ENCODE measurements at places on chromosomes 7 and 10.

DNA sequence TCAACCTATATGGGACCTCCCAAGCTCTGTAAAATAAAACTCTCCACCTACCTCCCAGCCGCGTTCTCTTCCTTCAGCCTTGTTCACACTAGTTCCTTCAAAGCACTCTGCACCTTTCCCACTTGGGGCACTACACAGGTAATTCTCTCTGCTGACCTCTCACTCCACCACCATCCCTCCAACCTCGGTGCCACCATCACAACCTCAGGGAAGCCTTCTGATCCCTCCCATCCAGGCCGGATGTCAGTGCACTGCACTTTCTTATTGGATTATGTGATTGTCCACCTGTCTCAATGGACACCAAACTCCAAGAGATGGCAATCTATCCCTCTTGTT lies 7.0 kb downstream of the LARP4B start:
- DNase-seq: no peak

DNA sequence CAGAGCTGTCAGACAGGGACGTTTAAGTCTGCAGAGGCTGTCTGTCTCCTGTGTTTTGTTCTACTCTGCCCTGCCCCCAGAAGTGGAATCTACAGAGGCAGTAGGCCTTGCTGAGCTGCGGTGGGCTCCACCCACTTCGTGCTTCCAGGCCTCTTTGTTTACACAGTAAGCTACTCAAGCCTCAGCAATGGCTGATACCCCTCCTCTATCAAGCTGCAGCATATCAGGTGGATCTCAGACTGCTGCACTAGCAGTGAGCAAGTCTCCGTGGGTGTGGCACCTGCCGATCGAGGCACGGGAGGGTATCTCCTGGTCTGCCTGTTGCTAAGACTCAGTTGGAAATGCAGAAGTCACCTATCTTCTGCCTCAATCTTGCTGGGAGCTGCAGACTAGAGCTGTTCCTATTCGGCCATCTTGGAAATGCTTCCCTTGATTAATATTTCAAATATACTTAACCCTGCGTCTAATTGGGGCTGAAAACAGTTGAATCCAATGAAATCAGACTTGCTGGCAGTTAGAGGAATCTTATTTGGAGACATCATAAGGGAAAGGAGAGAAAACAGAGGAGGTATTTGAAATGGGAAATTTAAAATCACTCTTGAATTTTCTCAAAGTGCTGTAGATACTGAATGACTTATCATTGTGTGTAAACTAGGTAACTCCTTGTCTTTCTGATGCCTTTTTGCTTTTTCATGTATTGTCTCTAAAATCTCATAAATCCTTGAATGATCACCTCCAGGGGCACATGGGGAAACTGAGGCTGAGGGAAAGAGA lies 13.8 kb upstream of the CYP3A5 start:
- DNase-seq: no peak

DNA sequence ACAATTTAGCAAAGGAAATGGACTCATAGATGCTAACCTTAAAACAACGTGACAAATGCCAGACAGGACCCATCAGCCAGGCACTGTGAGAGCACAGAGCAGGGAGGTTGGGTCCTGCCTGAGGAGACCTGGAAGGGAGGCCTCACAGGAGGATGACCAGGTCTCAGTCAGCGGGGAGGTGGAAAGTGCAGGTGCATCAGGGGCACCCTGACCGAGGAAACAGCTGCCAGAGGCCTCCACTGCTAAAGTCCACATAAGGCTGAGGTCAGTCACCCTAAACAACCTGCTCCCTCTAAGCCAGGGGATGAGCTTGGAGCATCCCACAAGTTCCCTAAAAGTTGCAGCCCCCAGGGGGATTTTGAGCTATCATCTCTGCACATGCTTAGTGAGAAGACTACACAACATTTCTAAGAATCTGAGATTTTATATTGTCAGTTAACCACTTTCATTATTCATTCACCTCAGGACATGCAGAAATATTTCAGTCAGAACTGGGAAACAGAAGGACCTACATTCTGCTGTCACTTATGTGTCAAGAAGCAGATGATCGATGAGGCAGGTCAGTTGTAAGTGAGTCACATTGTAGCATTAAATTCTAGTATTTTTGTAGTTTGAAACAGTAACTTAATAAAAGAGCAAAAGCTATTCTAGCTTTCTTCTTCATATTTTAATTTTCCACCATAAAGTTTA lies 157.6 kb upstream of the LANCL2 start:
- DNase-seq: no peak

GRCh38 chr7:2172311-2173188 lies 60.2 kb downstream of the MAD1L1 start:
- DNase-seq: no peak

- no peak for DNase-seq
Measured at GRCh38 chr10:110860576-110861241, 11.0 kb upstream of the PDCD4 start.

- peak; percentile 31 for DNase-seq
Measured at GRCh38 chr10:71076473-71077142, 135.8 kb upstream of the UNC5B start.

DNA sequence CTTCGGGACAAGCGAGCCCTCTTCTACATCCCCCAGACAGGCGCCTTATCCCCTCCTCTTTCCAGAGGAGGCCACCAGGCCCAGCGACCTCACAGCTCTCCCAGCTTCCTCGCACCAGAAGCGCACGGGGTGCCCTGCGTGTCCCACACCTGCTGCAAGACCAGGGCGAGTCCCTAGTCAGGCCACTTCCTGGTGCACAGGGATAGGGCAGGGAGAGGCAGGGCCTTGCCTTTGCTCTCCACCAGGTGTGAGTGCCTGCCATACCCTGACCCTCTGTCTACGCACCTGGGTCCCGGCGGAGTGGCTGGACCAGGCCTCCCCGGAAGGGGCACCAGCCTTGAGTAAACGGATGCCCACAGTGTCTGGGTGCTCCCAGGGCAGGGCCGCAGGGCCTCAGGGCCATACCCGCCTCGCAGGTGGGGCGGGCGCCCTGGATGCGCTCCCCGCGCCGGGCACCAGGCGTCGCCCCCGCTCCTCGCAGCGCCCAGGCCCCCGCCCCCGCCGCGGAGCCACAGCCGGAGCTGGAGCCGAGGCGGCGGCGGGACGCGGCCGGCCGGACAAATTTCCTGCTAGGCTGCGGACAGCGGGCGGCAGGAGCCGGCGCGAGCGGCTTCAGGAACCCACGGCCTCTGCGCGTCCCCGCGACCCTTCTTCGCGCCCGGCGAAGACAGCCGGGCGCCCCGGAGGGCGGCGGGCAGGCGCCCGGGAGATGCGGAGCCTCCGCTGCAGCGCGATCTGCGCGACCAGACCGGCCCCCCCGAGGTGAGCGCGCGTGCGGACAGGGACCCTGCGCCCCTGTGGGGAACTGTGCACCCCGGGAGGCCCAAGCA lies at the start of gene PTPRE:
Gene PTPRE (plus strand): TSS at position 556 of the 830 bp plus-strand sequence. CDS start 133,779 bp downstream, outside the sequence.
- DNase-seq: peak; percentile 78

DNA sequence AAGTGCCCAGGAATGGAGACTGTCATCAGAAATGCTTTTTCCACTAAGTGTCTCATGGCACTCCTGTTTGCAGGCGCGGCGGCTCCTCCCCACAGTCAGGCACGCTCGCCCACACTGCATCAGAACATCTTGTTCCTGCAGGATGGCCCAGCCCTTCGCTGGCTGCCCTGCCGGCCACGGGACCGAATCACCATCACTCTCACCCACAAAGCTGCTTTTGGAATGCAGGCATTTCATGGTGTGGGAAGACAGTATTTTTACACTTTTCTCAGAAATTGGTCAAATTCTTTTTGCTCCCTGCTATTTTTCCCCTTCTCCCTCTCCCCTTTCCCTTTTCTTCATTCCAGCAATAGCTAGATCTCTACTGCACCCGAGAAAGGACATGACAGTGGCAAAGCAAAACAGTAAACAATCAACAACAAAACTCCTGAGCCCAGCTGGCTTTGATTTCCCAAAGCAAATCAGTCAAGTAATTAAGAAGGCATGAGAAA lies 176.1 kb upstream of the TNS3 start:
- peak; percentile 85 for DNase-seq

DNA sequence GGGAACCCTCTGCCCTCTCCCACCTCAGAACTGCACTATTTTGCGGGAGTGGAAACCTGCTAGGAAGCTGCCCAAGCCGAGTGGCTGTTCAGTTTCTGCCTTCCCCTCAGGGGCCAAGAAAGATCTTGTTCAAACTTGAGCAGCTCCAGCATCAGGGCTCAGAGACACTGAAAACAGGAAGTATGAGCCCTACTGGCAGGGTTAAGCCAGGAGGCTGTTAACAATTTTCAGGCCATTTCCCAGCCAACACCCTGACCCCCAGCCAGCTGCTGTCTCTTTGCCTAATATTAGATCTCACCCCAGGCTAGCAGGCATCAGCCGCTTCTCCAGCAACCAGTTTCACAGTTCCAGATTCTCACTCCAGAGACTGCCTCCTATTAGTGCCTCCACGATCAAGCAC lies 9.2 kb downstream of the PLAU start:
- no peak for DNase-seq

DNA sequence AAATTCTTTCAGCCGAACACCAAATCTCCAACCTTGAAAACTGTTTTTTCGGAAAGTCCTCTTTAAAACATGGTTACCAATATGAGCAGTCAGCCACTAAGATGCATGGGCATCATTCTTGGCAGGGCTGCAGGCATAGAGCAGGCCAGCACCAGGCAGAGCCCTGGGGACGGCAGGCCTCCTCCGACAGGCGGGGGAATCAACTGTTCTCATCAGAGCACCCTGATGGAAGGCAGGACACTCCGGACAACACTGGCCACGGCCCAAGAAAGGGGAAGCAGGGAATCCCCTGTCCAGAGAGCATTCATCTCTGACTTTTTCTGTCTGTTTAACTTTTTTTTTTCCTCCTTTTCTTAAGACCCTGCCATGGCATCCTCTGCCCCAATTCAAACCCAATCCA lies 1.4 kb upstream of the NOS3 start:
- DNase-seq: no peak

- DNase-seq: no peak
Measured at GRCh38 chr10:74924251-74924963, 98.0 kb downstream of the KAT6B start.

- DNase-seq: no peak
Measured at GRCh38 chr10:4902571-4903011, 60.6 kb upstream of the AKR1C1 start.

DNA sequence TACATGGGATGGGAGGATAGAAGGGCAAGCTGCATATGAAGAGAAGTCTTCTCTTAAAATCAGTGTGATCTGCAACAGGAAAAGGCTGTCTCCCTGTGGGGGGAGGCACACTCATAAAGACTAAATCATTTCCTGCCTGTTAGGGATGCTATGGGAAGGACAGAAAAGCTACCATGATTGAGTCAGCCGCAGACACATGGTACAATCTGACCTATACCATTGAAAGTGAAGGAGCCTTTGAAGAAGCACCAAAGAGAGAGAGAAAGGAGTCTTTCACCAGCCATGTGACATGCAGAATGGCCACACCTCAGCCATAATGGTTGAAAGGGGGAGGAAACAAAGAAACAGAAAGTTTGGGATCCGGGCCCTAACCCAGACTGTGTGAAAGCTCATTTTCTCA lies 29.1 kb downstream of the NUDCD3 start:
- DNase-seq: no peak

- DNase-seq: peak; percentile 92
Measured at GRCh38 chr10:30781670-30782121, 152.1 kb upstream of the LYZL2 start.

DNA sequence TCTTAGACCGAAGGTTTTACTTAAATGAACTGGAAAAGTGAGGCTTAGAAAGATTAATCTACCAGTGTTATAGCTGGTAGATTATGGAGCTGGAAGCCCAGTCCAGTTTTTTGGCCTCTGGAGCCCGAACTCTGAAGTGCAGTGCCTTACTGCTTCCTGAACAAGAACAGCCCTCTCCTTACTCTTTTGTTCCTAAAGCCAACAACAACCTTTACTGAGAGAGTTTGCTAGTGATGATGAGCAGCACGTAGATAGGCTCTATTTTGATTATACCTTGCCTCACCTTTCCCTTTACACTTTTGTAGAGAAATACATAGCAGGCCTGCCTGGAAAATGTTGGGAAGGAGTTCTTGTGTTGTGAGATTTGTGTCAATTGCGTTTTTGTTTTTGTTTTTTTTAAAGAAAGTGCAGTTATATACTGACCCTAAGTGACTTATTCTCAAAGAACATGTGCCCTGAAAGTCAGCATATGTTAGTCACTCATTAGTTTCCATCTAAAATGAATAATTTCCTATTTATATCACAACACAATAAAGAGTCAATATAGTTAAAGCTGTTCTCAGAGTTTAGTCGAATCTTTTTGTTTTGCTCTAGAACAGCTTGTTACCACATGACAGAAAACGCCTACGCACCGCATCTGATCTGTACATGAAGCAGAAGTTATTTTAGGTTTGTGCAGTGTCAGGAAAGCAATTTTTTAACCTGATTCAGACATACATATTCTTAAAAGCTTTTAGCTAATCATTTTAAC lies 33.0 kb downstream of the PLEKHA1 start:
- DNase-seq: peak; percentile 70

DNA sequence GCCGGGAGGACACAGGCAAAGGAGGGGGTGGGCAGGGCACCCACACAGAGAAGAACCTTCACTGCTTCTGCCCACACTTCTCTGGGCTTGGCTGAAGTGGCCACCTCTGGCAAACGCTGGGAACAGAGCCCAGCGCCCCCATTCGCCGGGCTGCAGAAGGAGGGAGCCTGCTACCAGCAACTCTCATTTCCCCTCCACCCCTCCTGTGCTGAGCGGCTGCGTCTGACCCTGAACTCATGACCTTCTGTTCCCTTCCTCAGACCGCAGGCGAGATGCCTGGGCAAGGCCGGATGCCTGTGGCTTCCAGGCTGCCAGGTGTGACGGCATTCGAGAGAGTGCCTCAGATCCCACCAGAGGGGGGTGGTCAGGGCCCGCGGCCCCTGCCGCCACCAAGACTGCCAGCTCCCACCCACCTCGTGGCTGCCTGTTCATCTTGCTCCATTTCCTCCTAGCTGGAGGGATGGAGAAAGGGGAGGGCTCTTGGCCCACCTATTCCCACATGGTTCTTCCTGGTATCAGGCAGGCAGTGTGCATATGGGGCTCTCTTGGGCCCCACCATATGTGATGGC lies 19.8 kb downstream of the DNAJB12 start:
- peak; percentile 57 for DNase-seq

DNA sequence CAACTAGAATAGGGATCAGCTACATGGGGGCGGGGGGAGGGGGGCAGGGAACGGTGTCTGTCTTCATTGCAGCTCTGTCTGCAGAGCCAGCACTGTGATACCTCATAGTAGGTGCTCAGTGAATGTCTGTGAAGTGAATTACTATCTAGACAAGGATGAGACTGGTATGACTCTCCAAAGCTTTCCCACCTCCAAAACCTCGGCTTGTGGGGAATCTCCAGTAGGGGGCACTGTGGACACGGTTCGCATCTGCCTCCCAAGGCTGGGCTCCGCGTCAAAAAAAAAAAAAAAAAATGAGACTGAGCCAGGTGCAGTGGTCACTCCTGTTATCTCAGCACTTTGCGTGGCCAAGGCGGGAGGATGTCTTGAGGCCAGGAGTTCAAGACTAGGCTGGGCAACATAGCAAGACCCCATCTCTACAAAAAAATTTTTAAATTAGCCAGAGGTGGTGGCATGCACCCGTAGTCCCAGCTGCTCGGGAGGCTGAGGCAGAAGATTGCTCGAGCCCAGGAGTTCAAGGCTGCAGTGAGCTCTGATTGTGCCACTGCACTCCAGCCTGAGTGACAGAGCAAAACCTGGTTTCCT lies 9.6 kb downstream of the TRIM56 start:
- no peak for DNase-seq
